ENCODE measurements at places on chromosomes 2 and 18. TPM values are rescaled to one million over a fixed set of nuclear protein-coding genes. Genes with fewer than 3 reads are reported as not detected.

- no peak for DNase-seq
Measured at GRCh38 chr2:94861308-94862152, 9.7 kb upstream of the TEKT4 start.

- DNase-seq: no peak
Measured at GRCh38 chr2:8153258-8153718, 528.6 kb upstream of the ID2 start.

- DNase-seq: no peak
Measured at GRCh38 chr2:95012881-95013550, 12.5 kb upstream of the MAL start.

DNA sequence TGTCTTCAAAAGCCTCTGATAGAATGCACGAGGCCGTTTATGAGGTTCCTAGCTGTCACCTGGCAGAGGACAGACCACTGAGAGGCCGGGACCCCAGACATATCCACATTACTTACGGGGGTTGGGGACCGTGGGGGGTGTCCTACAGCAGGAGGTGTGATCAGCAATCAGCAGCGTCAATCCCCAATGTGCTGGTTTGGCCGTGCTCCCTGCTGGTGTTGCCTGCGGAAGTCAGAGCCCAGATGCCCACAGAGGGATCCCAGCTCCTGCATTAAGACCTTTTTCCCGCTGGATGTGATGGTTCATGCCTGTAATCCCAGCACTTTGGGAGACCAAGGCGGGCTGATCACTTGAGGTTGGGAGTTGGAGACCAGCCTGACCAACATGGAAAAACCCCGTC, 20.8 kb upstream of the SP5 start:
- DNase-seq: no peak

- no peak for DNase-seq
Measured at GRCh38 chr2:188340257-188340656, 48.6 kb downstream of the GULP1 start.

The GKN2 gene
- total RNA-seq: not detected

The FECH gene
- 29.9 TPM for total RNA-seq

The METTL4 gene
- 22.1 TPM for total RNA-seq

The KYNU gene
- 1.3 TPM for total RNA-seq

The KCNJ3 gene
- total RNA-seq: not detected

Data from fibroblast of the aortic adventitia (primary cell).